ENCODE measurements at places on chromosomes 1 and 21.

- DNase-seq = no peak
Observed at GRCh38 chr1:7992885-7993284, 31.4 kb downstream of the PARK7 start.

- DNase-seq = no peak
Observed at GRCh38 chr1:224544346-224545110, 71.6 kb upstream of the CNIH3 start.

DNA sequence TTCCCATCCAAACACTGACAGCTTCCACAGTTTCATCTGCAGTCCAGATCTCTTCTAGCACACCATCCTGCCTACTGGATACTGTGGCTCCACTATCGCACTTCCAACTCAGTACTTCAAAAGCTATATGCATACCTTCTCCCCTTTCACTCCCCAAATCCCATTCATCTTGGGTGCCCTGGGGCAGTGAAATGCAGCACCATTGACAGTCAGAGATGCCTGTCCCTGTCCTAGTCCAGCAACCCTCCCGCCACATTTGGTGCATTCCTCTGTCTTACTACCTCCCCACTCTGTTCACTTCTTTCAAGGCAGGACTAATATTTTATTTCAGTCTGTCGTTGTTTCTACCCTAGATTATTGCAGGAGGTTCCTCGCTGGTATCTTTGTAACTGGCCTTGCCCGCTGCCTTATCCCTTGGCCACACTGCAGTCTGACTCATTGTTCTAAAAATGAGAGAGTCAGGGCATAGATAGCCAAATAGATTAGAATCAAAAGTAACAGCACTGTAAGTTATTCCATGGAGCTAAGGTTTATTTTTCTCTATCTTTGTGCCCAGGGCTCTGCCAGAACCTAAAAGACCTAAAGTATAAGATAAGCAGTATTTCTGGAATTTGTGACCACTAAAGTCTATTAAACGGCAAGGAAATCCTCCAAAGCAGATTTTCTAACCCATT, 96.7 kb downstream of the ESRRG start:
- no peak for DNase-seq

- peak; percentile 41 for DNase-seq
Observed at GRCh38 chr1:234610061-234610665, at the start of gene IRF2BP2. Gene IRF2BP2, minus strand, starts transcription at chr1:234610178. Its CDS starts 684 bp downstream, at chr1:234609494.

- DNase-seq = no peak
Observed at GRCh38 chr1:178374016-178374415, 122.7 kb downstream of the CLEC20A start.

- no peak for DNase-seq
Observed at GRCh38 chr1:64933296-64934070, 32.9 kb downstream of the JAK1 start.

DNA sequence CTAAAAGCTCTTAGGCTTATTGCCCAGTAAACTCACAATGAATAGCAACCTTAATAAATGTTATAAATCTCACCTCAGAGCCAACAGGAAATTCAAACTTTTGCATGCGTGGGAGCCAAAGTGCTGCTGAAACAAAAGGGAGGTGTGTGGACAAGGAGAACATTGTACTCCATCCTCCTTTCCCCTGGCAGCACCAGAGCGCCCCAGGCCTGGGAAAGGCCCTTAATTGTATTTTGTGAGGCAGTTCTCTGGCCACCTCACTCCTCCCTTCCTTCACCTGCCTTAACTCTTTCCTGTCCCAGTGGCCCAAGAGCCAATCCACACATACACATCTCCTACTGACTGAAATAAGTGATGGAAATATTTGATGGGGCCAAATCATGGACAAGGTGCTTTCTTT, 648.5 kb downstream of the LMO4 start:
- DNase-seq = no peak

DNA sequence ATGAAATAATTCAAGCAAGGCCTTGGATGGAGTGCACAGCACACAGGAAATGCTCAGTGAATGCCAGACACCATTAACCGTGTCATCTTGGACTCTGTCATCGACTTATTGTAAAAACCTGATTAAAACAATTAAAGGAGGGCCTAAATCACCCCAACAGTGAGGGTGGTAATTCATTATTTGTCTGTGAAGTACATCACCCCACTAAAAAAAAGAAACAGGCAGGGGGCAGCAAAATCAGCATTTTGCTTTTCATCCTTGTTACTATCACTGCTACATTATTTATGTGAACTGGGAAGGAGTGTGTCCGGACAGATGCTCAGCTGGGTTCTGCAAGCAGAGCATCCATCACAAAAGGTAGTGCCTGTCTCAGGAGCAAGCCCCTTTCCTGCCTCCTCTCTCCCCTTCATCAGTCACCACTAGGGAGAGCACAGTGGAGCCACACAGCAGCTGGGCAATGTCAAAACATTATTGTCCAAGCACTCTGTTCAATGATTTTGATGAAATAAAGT, 98.5 kb downstream of the RERE start:
- no peak for DNase-seq

- DNase-seq = no peak
Observed at GRCh38 chr1:221548942-221549341, 192.9 kb downstream of the DUSP10 start.

DNA sequence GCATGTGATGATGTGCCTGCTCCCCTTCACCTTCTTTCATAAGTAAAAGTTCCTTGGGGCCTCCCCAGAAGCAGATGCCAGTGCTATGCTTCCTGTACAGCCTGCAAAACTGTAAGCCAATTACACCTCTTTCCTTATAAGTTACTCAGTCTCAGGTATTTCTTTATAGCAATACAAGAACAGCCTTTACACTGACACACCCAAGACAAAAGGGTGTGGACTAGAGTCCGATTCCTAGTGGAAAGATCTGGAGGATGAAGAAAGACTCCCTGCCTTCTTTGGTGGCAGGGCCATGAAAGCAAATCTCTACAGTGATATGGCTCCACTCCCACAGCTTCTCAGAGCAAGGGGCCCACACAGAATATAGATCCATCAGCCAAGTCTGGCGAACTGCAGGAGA, 209.7 kb upstream of the ST6GALNAC5 start:
- no peak for DNase-seq

GRCh38 chr1:16141573-16142336, 14.1 kb downstream of the EPHA2 start:
- no peak for DNase-seq

GRCh38 chr1:227884370-227885134, 63.2 kb downstream of the WNT9A start:
- DNase-seq = no peak

DNA sequence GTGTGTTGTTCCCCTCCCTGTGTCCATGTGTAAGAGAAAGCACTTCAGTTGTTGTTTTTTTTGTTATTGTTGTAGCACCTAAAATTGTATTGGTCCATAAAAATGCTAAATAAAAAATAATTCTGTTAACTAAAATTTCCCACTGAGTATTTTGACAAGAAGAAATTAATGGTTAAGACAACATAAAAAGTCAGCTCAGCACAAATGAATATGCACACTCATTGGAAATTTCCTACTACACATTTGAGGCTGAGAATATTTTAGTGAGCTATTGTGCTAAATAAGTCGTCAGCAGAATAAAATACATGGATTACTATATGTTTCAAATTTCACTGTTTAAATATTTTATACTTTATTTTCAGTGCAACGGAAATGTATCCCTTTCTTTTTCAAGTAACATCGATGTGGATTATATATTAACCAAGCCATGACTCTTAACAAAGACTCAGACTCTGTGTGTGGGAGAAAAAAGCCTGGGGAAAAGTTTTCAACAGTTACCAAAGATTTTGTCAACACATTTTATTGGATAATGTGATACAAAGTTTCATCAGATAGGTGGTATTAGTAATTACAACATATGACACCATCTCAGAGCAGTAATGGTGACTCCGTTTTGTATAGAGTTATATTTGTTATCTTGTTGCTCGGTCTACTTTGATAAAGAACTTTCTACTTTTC, 63.4 kb downstream of the LYPLAL1 start:
- no peak for DNase-seq

All from stimulated activated CD8-positive, alpha-beta memory T cell treated with anti-CD3 and anti-CD28 coated beads, Interleukin-4, amount 100 ng/mL, for 4 hours (primary cell).